Fibroblast of skin of scalp (primary cell): ENCODE measurements at places on chromosomes 5 and 9.

- peak; percentile 36 for DNase-seq
Measured at GRCh38 chr5:168592014-168592368, 12.8 kb upstream of the PANK3 start.

- DNase-seq = peak; percentile 7
Measured at GRCh38 chr5:81657386-81657785, 93.5 kb downstream of the SSBP2 start.

GRCh38 chr5:136526791-136527190 lies 161.4 kb upstream of the TRPC7 start:
- no peak for DNase-seq

GRCh38 chr5:115180165-115180709 lies 10.5 kb upstream of the TRIM36 start:
- DNase-seq = peak; percentile 16

DNA sequence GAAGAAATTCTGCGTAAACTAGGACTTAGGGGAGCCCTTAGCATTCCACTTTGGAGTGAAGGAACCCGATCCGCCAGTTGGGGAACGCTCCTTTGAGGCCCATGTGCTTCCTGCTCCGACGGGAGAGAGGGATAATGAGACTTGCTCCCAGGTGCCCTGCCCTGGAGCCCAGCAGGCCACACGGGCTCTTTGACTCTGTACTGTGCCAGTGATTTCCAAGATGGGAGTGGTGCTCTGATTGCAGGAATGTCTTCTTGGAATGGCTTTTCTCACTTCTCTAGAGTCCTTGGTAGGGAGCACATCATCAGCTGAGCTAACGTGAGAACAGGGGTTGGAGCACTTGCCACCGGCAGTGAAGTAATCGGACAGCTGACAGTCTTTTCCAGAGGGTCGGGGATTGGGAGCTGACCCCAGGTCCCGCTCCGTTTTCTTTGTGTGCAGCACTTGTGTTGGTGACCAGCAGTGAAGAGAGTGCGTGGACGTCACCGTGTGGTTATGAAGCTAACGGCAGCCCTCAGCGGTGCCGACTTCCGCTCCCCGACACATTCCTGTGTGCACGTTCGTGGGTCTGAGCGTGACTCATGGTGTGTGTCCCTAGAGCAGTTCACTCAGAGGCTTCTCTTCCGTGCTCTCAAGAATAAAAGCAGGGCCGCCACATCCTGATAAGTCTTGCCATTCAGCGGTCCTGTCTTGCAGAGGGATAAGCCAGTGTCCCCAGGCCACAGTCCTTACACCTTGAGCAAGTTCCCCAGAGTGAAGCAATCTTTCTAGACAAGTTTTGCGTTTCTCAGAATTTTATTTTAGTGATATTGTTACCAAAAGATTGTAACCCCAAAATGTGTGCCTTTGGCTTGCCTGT lies 25.6 kb downstream of the ABL1 start:
- DNase-seq = peak; percentile 97
